Spinal cord (tissue), 10 donors: ENCODE measurements at places on chromosomes 1 and 21.

DNA sequence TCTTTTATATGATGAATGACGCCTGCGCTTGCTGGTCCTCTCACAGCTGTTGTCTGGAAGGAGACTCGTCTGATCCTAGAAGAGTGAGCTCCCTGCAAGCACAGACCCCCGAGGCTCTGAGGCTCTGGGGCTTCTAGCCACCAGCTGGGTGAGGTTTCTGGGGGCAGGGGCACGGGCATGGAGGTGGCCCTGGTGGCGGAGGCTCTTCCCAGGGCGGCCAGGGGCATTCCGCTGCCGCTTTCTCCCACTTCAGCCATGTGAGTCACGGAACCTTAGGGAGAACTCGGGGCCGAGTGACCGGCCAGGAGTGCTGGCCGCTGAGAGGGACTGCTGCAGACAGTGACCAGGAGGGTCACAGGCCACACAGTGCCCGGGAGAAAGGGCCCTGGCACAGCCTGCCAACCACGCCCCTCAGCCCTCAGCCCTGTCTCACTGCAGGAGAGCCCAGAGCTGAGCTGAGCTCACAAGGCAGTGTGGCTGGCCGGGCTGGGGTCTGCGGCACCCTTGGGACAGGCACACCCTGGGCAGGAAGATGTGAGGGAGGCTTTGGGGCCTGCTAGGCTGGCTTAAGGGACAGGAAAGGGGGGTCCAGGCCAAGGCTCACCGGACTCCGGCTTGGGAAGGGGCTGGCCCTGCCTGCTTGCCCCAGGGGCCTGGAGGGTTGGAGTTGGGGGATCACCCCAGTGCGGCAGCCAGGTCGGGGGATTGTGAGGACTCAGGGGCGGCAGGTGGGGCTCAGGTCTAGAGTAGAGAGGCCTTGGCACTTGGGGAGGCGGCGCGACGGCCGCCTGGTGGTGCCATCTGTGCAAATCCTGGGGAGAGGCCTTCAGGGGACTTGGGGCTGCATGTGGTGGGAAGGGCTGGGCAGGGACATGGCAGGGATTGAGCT is 35.7 kb downstream of the MORN1 start:
- DNase-seq = no peak

GRCh38 chr1:202639500-202639899 is 70.8 kb downstream of the SYT2 start:
- no peak for DNase-seq

DNA sequence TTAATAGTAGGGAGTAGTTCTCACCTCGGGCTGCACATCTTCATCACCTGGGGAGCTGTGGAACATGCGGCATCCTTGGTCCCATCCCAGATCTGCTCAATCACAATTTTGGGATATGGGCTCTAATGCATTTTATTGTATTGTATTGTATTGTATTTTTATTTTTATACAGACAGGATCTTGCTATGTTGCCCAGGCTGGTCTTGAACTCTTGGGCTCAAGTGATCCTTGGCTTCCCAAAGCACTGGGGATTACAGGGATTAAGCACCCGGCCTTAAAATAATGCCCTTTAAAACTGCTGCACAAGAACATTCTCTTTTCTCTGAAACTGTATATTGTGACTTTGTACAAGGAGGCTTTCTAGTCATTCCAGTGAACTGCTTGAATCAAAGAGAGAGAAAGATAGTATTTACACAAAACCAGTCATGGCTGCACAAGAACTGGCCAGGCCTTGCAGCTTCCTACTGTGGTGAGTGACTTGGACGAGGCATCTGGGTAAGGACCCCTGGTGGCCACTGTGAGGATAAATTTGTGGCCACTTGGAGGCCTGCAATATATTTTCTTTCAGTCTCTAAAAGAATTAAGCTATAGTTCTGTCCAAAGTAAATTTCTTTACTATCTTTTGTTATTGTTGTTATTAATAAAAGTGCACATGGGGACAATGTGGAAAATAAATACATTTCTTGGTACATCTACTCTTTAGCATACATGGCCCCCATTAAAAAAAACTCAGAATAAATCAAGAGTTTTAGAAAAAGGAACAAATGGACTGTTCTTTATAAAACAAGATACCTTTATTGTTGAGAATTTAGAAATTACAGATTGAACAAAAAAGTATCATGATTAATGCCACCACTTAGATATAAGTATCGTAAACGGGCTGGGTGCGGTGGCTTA is 48.0 kb downstream of the TBCE start:
- DNase-seq = no peak

GRCh38 chr21:34614628-34615486 is at the start of gene RCAN1:
RCAN1 (minus strand) TSS chr21:34615113; CDS start chr21:34615011, 102 bp downstream.
- DNase-seq = peak; percentile 83

DNA sequence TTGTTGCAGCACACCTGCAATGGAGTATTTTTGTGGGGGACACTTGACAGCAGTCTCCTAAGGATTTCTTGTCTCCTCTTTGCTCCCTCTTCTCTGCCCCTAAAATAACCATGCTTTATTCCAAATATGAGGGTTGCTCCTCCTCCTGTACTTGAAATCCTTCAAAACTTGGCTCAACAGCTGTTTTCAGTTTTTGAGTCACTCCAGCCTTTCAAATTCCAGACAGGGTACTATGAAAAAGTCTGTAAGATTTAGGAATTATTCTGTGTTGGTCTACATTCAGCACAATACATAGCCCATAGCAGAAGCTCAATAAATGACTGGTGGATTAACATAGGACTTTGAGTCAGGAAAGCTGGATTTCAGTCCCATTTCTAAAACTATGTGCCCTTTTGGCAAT is 5.5 kb downstream of the AP4B1 start:
- DNase-seq = no peak

GRCh38 chr1:102970496-102971078 is 137.7 kb downstream of the COL11A1 start:
- peak; percentile 58 for DNase-seq

DNA sequence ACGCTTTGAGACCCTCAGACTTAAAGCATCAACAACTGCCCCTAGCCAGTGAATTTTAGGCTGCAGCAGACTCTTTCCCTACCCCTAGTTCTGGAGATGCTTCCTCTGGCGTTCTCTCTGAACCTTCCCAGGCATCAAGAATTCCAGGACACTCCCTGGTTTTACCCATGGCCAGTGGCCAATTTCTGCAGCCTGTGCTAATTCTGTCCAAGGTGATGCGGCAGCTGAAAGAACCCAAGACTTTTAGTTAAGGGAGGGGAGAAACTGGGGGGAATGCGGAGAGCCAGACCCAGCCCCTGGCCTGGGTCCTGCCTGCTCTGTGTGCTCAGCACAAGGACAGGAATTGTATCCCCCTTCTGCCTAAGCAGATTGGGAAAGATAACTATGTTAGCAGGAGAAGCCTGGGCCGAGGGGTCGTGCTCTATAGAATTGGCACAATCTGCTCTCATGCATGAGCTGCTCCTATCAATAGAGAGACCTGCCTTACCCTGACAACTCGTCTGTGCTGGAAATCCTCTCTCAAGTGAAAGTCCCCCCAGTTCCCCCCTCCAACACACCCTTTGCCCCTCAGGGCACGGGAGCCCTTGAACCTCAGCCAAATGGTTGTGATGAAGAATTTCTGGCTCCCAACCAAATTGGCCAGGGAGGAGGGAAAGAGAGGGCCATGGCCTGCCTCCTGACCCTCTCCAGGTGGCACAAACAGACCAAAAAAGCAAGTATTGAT is 5.4 kb upstream of the GJA8 start:
- DNase-seq = no peak

GRCh38 chr1:205444931-205445645 is 10.8 kb downstream of the BLACAT1 start:
- peak; percentile 93 for DNase-seq

- DNase-seq = no peak
These were observed 26.6 kb downstream of the IL23R start for GRCh38 chr1:67192902-67193301.

- DNase-seq = no peak
These were observed 64.4 kb downstream of the KCTD3 start for GRCh38 chr1:215631489-215631888.

GRCh38 chr1:8867878-8868567 is 10.5 kb downstream of the ENO1 start:
- no peak for DNase-seq
